ENCODE measurements at places on chromosomes 1 and 21. TPM values are rescaled to one million over a fixed set of nuclear protein-coding genes. Genes with fewer than 3 reads are reported as not detected.
A peak's percentile ranks its signal among the peaks of the same experiment; 100 is the strongest.

GRCh38 chr1:200676829-200677228 is 7.1 kb upstream of the DDX59 start:
- no peak for DNase-seq

TRNAU1AP gene
- total RNA-seq, result 17.5 TPM

GRCh38 chr1:248862998-248863881 is 4.4 kb upstream of the ZNF692 start:
- DNase-seq, result peak; percentile 91

DNA sequence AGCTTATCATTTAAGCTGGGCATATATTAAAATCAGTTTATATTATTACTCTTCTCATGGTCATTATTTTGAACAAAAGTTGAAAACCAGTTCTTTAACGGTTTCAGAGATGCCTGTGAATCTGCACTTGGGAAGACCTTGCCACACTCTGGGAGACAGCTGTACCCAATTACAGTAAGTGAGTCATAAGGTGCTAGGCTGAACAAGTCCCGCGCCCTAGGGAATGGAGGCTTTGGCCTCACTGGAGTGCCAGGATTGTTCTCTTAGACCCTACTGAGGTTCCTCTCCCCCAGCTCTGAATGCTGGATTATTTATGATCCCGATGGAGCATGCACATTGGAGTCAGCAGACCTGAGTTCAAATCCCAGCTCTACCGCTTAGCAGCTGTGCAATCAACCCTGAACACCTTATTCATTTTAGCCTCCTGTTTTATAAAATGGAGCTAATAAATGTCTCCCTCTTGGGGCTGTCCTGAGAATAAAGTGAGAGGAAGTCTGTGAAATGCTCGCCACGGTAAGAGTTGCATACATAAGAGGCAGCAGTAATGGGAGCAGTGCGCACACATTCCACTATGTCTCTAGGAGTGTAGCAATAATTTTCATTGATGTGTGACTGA is 266.2 kb downstream of the FOXD2 start:
- no peak for DNase-seq

- no peak for DNase-seq
Observed at GRCh38 chr1:18008081-18008480, 99.5 kb upstream of the IGSF21 start.

ZNF695 gene
- total RNA-seq, result not detected

DNA sequence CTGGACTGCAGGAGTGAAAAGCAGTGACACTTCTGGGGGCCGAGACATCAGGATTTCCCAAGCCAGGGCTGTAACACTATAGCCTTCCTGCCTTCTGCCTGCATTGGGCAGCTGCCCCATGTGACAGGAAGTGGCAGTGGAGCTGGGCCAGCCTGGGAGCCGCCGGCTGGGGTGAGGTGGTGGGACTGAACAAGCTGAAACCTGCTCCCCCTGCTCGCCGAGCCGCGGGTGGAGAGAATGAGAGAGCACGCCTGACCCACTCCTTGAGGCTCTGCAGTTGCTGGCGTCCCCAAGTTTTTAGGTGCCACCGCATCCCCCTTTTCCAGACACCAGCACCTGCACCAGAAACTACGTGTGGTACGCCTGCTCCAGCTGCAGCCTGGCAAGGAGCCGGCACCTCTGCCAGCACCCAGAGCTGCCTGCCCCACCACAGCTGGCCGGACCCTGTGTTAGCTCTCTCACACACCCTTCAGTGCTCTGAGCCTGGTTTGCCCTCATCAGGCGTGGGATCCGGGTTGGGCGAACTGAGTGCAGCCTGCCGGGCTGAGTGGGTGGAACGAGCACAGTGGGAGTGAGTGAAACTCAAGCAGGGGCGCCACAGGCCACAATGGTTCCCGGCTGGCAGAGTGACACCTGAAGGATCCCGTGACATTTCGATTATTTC is 119.4 kb downstream of the AKT3 start:
- DNase-seq, result peak; percentile 51

DPT gene
- total RNA-seq, result 12.3 TPM

GRCh38 chr1:17658837-17659236 is 96.3 kb upstream of the ACTL8 start:
- no peak for DNase-seq

DNA sequence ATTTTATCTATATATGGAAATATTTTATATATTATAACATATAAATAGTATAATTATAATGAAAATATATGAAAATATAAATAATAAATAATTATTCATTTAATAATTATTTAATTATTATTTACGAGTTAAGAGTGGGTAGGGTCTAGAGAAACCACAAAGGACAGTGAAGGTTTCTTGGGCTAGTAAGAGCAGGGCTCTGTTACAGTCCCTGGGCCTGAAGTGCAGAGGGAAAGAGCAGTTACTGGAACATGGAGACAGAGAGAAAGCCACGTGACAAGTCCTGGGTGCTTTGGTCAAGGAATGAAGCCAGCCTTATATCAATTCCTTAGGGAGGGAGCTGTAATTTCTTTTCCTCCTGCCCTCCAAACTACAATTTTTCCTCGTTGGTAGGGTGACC is 117.2 kb upstream of the OLIG2 start:
- no peak for DNase-seq

DNA sequence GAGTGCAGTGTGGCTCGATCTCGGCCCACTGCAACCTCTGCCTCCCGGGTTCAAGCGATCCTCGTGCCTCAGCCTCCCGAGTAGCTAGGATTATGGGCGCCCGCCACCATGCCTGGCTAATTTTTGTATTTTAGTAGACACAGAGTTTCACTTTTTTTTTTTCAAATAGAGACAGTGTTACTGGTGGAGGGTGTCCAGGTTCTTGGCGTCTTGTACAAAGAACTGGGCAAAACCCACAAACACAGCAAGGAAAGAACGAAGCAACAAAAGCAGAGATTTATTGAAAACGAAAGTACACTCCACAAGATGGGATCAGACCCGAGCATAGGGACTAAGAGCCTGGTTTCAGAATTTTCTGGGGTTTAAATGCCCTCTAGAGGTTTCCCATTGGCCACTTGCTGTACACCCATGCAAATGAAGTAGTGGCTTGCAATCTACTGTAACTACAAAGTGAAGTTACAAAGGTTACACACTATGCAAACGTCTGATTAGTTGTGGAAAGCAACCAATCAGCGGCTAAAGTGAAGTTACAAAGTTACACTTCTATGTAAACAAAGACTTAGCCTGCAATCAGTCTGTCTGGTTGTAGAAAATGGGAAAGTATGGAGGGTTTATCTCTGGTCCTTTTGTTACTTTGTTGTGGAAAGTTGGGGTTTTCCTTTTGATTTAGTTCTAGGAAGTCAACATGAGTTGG is 199.1 kb downstream of the DYRK1A start:
- no peak for DNase-seq

GRCh38 chr21:19731251-19731650 is 1267.0 kb upstream of the NCAM2 start:
- no peak for DNase-seq

DNA sequence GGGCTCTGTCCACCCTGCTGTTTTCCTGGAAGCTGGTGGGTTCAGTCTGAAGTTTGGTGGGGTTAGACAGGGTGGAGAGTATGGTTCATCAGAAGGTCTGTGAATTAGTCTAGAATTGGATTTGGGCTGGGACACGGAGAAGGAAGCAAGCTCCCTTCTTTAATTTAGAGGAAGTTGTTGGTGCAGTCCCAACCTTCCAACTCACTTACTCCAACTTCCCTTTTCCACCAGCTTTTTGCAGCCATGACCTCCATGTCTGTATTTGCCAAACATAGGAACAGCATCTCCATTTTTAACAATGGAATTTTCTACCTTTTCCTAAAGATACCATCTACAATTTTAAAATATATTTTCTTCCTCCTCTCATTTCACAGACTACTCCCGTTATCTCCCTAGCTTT is 28.5 kb upstream of the PRELP start:
- no peak for DNase-seq

SWT1 gene
- total RNA-seq, result 3.9 TPM
